ENCODE measurements at places on chromosomes 2 and 18.

DNA sequence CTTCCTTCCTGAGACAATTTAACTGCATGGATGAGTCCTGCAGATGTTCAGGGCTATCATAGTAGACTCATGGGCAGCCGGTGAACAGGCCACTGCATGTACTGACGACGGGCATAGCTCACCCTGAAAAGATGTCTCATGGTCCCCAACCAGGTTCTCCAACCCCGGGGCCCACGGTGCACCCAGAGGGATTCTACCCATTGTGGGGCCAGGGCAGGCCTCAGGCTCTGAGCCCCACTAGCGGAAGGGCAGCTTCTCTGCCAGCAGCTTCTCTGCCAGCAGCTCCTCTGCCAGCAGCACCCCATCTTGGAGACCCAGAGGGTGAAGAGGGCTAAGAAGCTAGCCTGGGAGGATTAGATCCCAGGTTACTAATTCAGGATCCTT, 3.2 kb upstream of the CNNM4 start:
- DNase-seq = no peak

DNA sequence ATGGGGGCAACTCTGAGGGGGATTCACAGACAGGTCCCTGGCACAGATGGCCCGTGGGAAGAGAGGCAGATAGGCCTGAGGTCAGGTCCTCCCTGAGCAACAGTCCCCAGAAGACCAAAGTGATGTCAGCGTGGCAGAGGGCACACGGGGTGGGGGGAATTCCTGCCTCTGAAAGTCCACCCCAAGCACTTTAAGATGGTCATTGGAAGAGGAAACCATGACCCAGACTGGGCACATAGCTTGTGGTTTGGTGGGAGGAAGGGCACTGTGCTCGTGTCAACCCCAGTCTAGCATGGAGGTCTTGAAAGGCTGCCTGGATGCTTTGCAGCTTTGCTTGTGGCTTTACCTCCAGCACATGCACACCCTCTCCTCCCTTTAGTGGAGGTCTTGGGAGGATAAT, 38.0 kb upstream of the SIX2 start:
- DNase-seq = peak; percentile 27

DNA sequence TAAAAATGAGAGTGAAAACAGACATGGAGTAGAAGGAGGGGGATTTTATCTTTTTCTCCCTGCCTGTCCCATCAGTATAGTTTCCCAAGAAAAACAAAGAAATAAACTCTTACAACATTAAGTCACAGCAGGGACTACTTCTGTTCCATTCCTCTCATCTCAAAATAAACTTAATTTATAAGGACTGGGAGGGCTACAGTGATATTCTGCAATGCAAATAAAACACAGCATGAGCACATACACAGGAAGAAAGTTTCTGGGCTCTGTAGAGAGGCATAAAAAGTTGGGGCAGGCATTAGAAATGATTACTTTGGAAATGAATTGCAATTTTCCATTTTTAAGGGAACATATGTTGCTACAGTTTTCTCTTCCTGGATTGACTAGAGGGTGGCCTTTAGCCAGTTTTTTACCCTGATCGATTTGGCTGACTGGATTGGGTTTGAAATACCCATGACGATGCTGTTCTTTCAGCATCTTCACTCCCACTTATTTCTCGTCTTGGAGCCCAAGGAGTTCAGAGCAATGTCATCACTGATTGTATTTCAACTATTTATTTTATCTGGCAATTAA, 157.1 kb downstream of the ACTR3 start:
- no peak for DNase-seq

GRCh38 chr2:38959938-38960608, 70.4 kb downstream of the ARHGEF33 start:
- no peak for DNase-seq

DNA sequence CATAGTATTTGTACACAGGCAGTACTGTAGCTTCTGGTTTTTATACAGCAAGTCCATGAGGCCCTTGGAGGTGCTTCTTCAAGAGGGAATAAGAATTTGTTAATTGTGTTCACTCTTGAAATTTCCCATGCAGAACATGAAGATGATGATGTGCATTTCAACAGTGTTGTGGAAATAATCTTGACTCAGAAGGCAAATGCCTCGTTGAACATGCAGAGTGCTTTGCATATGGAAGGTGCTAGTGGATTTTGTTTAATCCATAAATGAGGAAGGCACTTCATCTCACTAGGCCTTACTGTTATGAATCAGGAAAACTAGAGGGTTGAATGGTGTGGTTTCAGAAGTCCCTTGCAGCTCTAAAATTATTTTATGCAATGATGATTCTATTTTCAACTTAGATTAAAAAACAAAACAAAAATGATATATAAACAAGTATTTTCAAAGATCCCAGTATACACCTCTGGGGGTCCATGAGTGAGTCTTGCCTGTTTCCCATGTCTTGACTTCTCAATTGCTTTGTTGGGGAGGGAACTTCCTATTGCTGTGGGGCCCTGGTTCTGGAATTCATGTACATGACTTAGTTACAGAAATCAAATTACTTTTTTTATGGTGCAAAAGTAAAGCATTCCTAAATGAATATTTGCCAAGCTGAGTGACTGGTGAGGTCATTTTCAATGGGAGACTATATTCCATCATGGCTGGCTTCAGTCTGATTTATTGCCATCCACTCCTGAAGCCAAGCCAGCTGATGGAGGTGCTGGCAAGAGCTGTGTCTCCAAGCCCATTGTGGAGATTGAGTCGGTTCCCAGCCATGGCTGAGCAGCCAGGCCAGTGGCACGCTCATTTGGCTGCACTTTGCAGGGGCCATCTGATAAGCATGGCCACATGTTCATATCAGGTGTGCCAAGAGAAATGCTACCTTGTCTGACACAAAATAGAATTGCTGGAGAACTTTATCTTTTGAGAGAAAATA, 56.5 kb downstream of the MGAT5 start:
- no peak for DNase-seq

GRCh38 chr2:96536445-96537065, at the start of gene ARID5A:
ARID5A (plus strand) TSS chr2:96536752; CDS start chr2:96536827, 75 bp downstream.
- peak; percentile 94 for DNase-seq

DNA sequence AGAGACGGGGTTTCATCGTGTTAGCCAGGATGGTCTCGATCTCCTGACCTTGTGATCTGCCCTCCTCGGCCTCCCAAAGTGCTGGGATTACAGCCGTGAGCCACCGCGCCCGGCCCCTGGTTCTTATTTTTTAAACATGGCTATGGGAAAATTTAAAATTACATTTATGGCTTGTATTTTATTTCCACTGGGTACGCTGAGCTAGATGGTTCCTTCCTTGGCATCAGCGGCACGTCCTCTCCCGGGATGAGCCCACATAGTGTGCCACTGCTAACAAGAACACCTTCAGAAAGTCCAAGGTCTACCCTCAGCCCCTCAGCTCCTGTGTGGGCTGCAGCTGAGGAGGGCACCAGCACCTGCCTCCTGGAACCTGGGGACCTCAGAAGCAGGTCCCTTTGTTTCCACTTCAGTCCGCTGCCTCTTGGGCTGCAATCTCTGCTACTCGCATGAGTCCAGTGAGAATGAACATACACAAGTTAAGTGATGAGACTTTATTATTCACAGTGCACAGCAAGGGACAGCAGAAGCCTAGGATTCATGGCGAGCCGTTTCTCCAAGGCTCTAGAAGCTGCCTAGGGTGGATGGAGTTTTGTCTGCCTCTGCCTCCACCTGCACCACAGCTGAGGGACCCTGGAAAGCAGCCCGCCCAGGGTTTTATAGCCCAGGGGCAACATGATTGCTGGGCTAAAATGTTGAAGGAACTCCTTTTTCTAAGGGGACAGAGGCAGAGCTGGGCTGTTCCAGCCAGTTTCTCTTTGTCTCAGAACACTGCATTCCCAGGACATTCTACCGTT, 107.5 kb upstream of the TEX51 start:
- no peak for DNase-seq

GRCh38 chr2:186573531-186573930, 16.3 kb upstream of the ITGAV start:
- DNase-seq = no peak

- DNase-seq = no peak
Observed at GRCh38 chr2:28053597-28053996, 163.1 kb downstream of the BABAM2 start.

DNA sequence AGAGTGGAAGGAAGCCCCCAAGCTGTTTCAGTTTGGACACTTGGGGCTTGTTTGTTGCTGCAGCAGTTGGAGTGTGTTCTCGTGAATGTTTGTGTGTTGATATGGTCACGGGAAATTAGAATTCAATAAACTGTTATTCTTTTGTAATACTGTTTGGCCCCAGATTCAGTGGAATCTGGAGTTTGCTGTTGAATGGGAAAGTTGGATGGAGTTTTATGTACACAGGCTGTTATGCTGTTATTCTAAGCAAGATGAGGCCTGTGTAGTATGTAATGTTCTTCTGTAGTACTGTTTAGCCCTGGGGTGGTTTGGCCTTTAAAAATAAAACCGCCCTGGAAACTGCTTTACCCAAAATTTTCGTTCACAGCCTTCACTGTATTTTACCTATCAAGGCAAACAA, 810.4 kb upstream of the HS6ST1 start:
- DNase-seq = no peak

DNA sequence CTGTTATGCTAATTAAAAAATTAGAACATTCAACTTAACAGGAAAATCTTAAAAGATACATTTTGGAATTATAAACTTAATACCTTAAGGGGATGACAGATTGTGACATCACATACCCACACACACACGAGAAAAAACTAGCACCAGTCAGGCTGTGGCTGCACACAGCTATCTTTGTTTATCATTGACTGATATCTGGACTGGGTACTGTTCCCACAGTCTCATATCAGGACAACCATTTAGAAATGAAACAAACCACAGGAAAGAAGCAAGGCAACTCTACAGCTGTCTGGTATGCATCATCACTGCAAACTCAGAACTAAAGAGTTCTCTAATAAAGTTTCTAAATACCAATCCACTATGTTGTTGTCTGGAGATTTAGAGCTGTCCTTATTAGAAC, 210.9 kb upstream of the SMAD7 start:
- DNase-seq = peak; percentile 21

DNA sequence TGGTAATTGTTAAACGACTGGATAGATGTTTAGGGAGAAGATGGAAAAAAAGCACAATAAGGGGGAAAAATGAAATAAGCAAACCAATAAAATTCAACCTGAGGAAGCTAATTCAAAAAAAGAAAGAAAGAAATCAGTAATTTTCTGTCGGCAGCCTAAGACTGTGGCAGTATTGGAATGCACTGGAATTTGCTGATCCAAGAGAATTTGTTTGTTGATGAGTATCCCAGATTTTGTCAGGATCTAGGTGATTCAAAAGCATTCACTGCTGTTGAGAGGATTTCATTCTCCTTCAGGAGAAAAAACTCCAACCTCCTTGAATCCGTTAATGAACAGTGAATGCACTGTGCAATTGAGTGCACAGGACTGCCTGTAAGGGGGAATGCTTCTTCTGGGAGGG, 546.7 kb downstream of the CNTNAP5 start:
- DNase-seq = no peak

GRCh38 chr2:201786471-201786870, 5.7 kb upstream of the ALS2 start:
- peak; percentile 45 for DNase-seq
